ENCODE measurements at places on chromosomes 12 and 14.

GRCh38 chr14:51581017-51581881 is 70.5 kb upstream of the FRMD6 start:
- no peak for DNase-seq

DNA sequence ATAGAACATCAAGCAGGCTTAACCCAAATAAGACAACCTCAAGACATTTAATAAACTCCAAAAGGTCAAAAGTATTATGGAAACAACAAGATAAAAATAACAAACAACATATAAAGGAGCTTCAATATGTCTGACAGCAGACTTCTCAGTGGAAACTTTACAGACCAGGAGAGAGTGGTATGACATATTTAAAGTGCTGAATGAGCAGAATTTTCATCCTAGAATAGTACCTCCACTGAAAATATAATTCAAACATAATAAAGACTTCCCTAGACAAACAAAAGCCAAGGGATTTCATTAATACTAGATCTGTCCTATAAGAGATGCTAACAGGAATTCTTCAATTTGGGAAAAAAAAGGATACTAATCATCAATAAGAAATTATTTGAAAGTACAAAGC is 1005.0 kb downstream of the TMTC2 start:
- no peak for DNase-seq

DNA sequence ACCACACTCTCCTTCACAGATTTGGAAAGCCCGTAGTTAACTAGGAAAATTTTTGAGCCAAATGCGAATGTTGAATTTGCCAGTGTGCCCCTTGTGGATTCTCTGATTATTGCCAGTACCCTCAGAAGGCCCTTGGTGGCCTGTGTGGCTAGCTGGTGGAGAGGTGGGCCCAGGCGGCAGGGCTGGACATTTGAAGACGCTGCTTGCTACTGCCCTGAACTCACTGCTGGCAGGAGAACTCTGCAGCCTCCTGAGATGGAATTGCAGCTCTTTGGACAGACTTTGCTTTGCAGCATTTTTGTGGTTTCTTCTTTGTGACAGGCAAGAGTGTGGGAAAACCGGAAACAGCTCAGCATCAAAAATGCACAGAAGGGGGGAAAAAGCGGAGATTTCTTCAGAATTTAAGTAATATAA is 97.6 kb downstream of the TGFB3 start:
- no peak for DNase-seq

GRCh38 chr14:99752486-99753121 is 40.6 kb upstream of the EML1 start:
- no peak for DNase-seq

GRCh38 chr14:36845356-36846012 is 183.8 kb downstream of the PAX9 start:
- no peak for DNase-seq

DNA sequence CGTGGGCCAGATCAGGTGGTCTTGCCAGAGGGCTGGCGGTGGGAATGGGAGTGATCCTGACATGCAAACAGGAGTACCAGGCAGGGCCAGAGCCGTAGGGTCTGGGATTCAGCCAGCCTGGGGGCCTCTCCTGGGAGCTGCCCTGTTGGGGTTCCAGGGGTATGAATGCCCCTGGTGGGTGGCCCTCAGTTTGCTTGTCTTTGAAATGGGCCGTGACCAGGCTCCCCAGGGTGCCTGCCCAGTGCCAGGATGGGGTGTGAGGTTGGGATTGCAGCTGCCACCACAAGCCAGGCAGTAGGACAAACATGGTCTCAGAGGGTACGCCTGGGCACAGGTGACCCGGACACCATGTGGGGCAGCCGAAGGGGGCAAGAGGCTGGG is 168.8 kb downstream of the KIF26A start:
- no peak for DNase-seq

DNA sequence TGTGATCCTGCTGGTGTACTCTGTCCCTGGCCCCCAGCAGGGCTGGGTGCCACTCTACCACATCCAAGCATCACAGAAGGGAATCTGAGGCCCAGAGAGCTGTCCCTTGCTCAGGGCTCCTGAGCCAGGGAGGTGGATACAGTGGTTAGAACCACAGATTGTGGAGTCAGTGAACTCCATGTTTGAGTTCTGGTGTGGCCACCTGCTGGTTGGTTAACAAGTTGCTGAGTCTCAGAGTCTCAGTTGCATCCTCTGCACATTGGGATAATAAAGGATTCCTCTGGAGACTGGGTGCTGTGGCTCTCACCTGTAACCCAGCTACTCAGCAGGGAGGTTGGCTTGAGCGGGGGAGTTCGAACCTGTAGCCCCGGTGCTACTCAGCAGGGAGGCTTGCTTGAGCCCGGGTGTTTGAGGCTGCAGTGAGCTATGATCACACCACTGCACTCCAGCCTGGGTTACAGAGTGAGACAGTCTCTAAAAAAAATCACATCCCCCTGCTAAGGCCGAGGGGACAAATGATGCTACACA is 39.4 kb downstream of the MVK start:
- DNase-seq: no peak

GRCh38 chr12:43444940-43445564 is 107.0 kb downstream of the ADAMTS20 start:
- DNase-seq: peak; percentile 50

DNA sequence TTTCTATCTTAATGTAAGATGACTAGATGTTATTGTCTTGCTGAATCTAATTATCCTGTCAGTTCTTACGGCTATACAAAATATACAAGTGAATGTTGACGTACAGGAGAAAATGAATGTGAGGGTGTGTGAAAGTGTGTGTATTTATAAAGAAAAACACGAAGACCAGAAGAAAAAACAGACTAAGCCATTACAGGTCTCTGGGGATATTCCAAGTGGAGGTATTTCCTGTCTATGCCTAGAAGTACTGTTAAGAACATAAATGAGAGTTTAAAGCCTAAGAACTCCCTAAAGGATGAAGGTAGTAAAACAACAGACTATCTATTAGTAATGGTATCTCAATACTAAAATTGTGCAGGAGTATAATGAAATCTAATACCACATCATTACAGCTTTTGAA is 7.6 kb downstream of the MDM1 start:
- DNase-seq: no peak

DNA sequence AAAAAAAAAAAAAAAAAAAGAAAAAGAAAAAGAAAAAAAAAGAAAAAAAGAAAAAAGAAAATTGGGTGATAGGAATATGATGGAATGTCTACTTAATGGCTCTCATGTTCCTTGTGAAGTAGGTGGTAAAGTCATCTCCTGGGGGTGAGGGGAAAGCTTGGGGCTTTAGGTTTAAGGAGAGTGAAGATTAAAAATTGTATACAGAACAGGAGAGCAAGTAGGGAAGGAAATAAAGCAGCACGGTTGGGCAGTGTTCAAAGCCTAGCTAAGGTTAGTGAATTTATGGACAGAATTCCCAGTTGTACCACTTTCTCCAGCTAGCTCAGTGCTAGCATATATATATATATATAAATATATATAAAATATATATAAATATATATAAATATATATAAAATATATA is 40.0 kb upstream of the SLC2A13 start:
- no peak for DNase-seq

DNA sequence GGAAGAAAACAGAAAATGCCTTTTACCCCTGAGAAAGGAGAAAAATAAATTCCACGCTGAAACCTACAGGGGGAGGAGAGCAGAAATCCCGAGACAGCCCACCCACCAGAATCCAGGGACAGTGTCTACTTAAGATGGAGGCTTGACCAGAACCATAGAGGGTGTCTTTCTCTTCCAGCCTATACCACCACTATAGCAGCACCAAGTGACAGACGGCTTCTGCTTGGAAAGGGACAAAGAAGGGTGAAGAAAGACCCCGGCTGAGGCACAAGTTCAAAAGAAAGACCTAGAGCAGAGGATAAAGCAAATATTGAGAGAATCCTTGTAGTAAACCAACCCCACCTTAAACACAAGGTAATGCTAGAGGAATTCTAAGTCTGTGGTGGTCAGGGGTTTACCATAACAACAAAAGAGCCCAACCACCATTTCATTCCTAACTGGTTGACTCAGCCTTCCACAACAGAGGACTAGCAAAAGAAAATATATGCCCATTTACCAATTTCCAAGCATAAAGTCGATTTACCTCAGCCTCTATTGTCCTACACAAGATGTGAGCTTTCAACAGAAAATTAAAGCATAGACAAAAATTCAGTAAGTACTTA is 105.3 kb upstream of the FOXG1 start:
- no peak for DNase-seq

GRCh38 chr14:24172261-24172860 is 481 bp downstream of the REC8 start:
- no peak for DNase-seq

DNA sequence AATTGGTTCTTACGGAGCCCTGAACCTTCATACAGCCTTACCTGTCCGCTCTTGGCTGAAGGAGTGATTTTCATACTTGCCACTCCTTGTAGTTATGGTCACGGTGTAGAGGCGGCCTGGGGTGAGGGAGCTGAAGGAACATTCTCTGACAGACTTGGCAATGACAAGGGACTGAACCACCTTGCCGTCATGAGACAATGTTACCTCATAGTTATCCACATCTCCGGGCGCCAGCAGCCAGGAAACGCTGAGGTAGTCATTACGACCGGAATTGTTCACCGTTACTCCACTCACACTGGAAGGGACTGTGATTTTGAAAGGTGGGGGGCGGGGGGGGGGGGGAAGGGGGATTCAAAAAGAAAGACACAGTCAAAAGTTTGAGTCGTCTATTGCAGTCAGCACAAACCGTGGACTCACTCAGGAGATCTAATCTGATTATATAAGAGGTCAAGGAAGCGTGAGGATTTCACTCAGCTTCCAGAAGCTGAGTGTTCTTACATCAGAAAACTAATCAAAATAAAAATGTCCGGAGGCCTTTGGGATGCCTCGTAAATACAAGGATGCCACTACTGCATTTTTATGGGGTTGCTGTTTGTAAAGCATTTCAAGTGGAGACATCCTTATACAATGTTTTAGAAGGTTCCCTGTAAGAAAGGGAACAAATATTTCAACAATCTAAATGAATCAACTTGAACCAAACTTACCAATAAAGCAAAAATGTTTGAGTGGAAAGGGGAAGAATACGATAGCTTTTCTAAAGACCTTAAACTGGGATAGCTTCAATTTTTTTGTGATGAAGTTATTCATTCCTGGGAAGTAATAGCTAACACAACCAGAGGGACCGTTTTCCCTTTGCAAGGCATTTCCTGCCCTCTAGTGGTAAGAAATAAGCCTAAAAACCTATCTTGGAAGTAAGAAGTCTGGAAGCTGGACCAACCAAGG is 60.6 kb downstream of the PTPRB start:
- DNase-seq: peak; percentile 59

GRCh38 chr12:63319936-63320633 is 169.1 kb upstream of the AVPR1A start:
- DNase-seq: no peak

DNA sequence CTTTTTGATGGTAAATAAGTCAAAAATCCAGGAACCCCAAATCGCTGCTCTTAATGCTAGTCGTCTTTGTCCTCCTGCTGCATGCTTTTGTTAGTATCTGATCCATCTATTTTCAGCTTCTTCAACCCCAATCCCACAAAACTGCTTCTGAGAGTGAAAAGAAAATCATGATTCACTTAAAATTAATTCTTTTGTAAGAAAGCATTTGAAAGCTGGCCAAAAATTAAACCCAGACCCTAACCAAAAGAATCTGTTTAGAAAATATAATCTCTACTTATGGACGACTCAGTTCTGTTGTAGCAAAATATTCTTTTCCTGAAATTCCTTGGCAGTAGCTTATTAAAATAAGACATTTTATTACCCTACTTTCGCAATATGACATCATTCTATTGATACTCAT is 443.6 kb upstream of the SYT1 start:
- no peak for DNase-seq

- peak; percentile 19 for DNase-seq
These were observed 21.0 kb downstream of the CFL2 start for GRCh38 chr14:34693228-34693939.

GRCh38 chr14:52365071-52365470 is 51.0 kb downstream of the PTGER2 start:
- DNase-seq: no peak

DNA sequence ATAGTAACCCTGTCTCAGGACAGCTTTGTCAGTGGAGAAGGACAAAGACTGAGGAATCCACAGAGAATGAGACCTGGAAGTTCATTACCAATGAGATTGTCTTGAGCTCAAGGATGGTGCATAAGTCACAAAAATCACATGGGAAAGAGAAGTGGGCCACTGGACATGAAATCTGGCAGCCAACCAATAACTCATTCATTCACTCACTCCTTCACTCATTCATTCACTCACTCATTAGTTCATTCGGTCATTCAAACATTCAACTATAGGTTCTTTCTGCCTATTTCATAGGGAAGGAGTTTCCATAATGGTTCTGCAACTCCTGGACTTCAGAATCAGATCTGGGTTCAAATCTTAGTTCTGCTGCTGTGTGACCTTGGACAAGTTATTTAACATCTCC is 18.2 kb upstream of the WSCD2 start:
- no peak for DNase-seq

DNA sequence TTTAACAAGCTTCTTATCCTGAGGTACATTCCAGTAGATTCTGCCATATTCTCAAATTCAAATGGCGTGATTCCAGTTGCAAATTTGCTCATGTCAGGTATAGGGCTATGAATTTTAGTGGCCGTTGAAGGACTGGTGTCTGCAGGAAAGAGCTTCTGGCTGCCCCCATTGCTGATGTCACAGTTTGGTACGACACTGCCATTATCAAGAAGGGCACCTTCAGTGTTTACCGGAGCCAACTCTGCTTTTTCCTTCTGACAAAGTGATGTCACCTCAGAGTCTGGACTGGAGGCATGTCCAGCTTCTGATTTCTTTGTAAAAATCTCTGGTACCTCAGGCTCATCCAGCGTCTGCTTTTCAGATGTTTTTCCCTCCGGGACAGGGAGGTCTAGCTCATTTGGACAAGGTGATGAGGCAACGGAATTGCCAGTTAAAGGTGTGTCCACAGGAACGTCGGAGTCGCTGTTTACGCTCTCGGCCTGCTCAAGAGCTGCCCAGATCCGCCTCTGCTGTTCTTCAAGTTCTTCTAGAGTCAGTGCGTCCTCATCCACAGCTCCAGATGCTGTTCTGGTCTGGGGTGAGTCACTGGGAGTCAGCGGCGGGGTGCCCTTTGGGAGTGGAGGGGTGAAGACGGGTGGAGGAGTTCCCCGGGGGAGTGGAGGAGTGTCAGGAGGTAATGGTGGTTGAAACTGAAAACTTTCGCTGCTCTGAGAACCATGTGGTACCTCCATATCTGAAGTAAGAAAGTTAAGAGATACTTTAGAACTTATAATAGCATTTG is 27.0 kb downstream of the ZCCHC8 start:
- DNase-seq: no peak

- no peak for DNase-seq
These were observed 87.5 kb downstream of the SPTB start for GRCh38 chr14:64792231-64792630.

GRCh38 chr12:40701756-40702155 is 9.5 kb downstream of the CNTN1 start:
- no peak for DNase-seq

DNA sequence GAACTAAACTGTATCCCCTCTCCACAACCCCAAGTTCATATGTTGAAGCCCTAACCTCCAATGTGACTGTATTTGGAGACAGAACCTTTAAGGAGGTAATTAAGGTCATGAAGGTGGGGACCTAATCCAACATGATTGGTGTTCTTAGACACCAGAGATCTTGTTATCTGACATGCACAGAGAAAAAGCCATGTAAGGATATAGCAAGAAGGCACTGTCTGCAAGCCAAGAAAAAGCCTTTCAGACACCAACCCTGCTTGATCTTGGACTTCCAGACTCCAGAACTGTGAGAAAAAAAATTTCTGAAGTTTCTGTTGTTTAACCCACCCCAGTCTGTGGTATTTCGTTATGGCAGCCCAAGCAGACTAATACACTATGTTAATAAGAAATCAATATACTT is 62.2 kb upstream of the CFL2 start:
- DNase-seq: no peak

GRCh38 chr14:24947131-24947530 is 102.8 kb downstream of the STXBP6 start:
- DNase-seq: no peak

All from CD4-positive, alpha-beta T cell treated with Interleukin-17A for 1 hour (primary cell).